ENCODE measurements at places on chromosomes 11 and 22. TPM values are rescaled to one million over a fixed set of nuclear protein-coding genes. Genes with fewer than 3 reads are reported as not detected.

Gene KDM4E
- not detected for total RNA-seq

Gene LDHA
- total RNA-seq, result 223 TPM

Gene LUZP2
- not detected for total RNA-seq

Gene MOGAT2
- total RNA-seq, result not detected

Gene GAL3ST3
- 0.58 TPM for total RNA-seq

Gene GGTLC2
- not detected for total RNA-seq

Gene GLYAT
- total RNA-seq, result 0.18 TPM

Gene OR9G4
- not detected for total RNA-seq

Gene RGL4
- total RNA-seq, result 0.95 TPM

GRCh38 chr11:47572715-47573255, 6.0 kb downstream of the KBTBD4 start:
- H3K36me3 ChIP-seq, result no peaks in the 10 kb centered on the region
- no peak overlapping the region for H3K27ac ChIP-seq
- no peak for DNase-seq
- H3K4me1 ChIP-seq, result peaks cover 4% of the 10 kb centered on the region
- H3K4me3 ChIP-seq, result no peak overlapping the region
- no peaks in the 10 kb centered on the region for H3K27me3 ChIP-seq

DNA sequence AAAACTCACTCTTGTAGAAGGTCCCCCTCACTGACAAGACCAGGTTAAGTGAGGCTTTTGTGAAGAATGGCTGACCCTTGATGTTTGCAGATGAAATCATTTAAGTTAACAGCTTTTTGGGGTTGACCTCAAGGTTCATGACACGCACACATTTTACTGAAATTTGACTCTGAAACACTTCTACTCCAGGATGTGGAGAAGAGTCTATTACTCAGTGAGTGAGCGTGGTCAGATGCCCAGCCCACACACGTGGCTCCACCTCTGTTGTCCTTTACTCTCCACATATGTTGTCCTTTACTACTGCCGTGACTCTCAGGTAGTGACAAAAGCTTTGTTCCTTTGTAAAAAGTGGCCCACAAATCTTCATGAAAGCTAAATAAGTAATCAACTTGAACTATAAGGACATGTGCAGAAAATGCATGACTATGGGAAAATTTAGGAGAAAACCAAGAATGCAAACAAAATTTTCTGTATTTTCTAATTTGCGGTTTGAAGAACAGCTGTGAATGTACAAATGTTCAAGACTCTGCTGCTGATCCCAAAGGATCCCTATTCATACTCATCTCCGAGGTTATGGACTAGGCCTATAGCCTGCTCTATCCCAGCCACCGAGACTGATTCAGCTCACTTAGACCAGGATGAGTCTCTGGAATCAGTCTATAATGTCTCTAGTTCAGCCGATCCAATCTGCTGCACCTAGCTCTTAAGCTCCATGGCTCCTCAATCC, 22.4 kb downstream of the XRRA1 start:
- peaks cover under 1% of the 10 kb centered on the region for H3K36me3 ChIP-seq
- no peak overlapping the region for H3K27ac ChIP-seq
- no peaks in the 10 kb centered on the region for H3K4me1 ChIP-seq
- no peaks in the 10 kb centered on the region for H3K27me3 ChIP-seq
- DNase-seq, result no peak

DNA sequence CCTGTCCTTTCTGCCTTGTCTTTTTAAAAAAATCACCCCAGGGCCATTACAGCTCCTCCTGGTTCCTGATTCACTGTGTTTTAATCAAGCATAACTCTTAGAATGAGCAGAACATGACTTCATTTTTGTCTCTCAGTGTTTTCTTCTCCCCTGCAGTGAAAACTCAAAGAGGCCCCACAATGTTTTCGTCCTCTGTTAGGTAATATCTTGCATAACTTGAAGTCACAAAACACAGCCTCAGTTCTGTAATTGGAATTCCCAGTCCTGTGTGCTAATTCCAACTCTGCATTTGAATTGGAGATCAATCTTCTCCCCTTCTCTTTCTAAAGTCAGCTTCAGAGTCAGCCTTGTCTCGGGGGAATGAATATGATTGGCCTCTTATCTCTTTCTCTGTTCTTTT, 186.5 kb upstream of the NAV2 start:
- H3K4me3 ChIP-seq, result no peak overlapping the region
- H3K27ac ChIP-seq, result no peak overlapping the region
- DNase-seq, result no peak
- H3K36me3 ChIP-seq, result no peaks in the 10 kb centered on the region
- H3K27me3 ChIP-seq, result no peaks in the 10 kb centered on the region
- H3K4me1 ChIP-seq, result peaks cover 4% of the 10 kb centered on the region

GRCh38 chr22:44783091-44783490, 30.7 kb downstream of the ARHGAP8 start:
- no peak for DNase-seq
- no peaks in the 10 kb centered on the region for H3K27me3 ChIP-seq
- H3K27ac ChIP-seq, result no peak overlapping the region
- no peaks in the 10 kb centered on the region for H3K4me1 ChIP-seq

GRCh38 chr11:1732418-1733008, 17.9 kb downstream of the IFITM10 start:
- no peak for DNase-seq
- H3K4me1 ChIP-seq, result no peaks in the 10 kb centered on the region
- no peak overlapping the region for H3K4me3 ChIP-seq
- no peaks in the 10 kb centered on the region for H3K36me3 ChIP-seq
- no peaks in the 10 kb centered on the region for H3K27me3 ChIP-seq

DNA sequence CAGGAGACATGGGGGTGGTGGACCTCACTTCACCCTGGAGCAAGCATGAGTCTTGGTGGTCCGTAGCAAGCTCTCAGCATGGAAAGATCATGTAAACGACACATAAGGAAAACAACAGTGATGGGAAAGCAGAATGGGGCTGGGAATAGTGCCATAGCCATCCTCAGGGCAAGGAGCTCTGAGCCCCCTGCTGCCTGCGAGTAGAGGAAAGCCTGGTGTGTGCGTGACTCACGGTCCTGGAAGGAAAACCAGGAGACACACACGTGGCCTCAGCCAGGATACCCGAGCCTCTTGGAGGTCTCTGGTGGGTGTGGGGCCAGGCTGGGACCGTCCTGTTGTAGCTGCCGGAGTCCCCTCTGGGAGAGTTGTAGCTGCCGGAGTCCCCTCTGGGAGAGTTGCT, 12.4 kb downstream of the SHANK3 start:
- DNase-seq, result no peak
- no peaks in the 10 kb centered on the region for H3K27me3 ChIP-seq
- no peak overlapping the region for H3K4me3 ChIP-seq
- H3K36me3 ChIP-seq, result no peaks in the 10 kb centered on the region
- H3K4me1 ChIP-seq, result no peaks in the 10 kb centered on the region

- H3K36me3 ChIP-seq, result no peaks in the 10 kb centered on the region
- H3K4me1 ChIP-seq, result peaks cover 4% of the 10 kb centered on the region
- H3K4me3 ChIP-seq, result no peak overlapping the region
- H3K27me3 ChIP-seq, result no peaks in the 10 kb centered on the region
- no peak overlapping the region for H3K27ac ChIP-seq
Observed at GRCh38 chr11:19774817-19775580, 62.4 kb downstream of the NAV2 start.

GRCh38 chr11:100354736-100355135, 332.4 kb upstream of the ARHGAP42 start:
- no peak overlapping the region for H3K27ac ChIP-seq
- no peak overlapping the region for H3K4me3 ChIP-seq
- no peaks in the 10 kb centered on the region for H3K36me3 ChIP-seq
- H3K4me1 ChIP-seq, result no peaks in the 10 kb centered on the region
- H3K27me3 ChIP-seq, result no peaks in the 10 kb centered on the region
- DNase-seq, result no peak

DNA sequence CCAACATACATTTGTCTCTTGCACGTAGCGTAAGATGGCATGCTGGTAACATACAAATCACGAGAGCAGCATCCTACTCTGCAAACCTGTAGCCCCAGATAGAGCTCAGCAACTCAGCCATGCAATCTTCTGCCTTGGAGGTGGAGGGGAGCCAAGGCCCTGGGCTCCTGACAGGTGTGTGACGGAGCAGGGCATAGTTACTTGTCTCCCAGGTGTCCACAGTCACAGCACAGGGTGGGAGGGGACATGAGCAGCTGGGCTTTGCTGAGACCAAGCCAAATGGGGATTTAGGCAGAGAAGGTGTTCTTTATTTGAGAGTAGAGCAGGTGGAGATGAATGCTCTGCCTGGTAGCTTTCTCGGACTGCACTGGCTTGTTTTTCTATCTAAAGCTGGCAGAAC, 111.7 kb downstream of the TEAD1 start:
- no peak overlapping the region for H3K4me3 ChIP-seq
- H3K27me3 ChIP-seq, result no peaks in the 10 kb centered on the region
- peak overlapping the region; percentile 37 for H3K27ac ChIP-seq

DNA sequence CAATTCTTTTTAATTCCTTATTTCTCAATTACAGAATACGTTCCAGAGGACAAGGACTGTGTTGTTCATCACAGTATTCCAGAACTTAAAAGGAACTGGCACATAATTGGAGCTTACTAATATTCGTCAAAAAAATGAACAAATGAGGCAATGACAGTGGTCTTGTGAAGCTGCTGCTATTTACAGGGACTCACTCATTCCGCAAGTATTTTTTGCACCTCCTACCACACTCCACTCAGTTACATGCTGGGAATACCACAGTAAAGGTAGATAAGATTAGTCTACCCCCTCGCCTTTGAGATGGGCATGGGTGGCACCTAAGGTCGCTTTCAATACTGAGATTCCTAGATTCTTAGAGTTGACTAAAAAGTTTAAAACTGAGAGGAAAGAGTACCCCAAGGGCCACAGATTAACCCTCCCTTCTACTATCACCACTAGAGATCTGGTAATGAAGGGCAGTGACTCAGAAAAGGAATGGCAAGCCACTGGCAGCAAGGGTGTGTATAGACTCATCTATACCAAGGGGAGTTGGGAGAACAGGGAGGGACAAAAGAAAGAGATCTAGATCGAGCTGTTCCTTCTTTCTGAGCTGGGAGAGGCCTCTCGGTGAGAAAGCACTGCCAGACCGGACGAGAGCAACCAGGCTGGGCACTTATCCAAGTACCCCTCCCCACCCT, 85.0 kb downstream of the RPL27A start:
- no peaks in the 10 kb centered on the region for H3K27me3 ChIP-seq
- H3K4me1 ChIP-seq, result peaks cover 16% of the 10 kb centered on the region
- no peak for DNase-seq
- H3K4me3 ChIP-seq, result no peak overlapping the region
- no peak overlapping the region for H3K27ac ChIP-seq
- H3K36me3 ChIP-seq, result no peaks in the 10 kb centered on the region

- no peaks in the 10 kb centered on the region for H3K4me1 ChIP-seq
- H3K27me3 ChIP-seq, result no peaks in the 10 kb centered on the region
- H3K27ac ChIP-seq, result no peak overlapping the region
- H3K4me3 ChIP-seq, result no peak overlapping the region
- DNase-seq, result peak; percentile 28
Observed at GRCh38 chr22:44309137-44309536, 3.6 kb downstream of the SHISAL1 start.

DNA sequence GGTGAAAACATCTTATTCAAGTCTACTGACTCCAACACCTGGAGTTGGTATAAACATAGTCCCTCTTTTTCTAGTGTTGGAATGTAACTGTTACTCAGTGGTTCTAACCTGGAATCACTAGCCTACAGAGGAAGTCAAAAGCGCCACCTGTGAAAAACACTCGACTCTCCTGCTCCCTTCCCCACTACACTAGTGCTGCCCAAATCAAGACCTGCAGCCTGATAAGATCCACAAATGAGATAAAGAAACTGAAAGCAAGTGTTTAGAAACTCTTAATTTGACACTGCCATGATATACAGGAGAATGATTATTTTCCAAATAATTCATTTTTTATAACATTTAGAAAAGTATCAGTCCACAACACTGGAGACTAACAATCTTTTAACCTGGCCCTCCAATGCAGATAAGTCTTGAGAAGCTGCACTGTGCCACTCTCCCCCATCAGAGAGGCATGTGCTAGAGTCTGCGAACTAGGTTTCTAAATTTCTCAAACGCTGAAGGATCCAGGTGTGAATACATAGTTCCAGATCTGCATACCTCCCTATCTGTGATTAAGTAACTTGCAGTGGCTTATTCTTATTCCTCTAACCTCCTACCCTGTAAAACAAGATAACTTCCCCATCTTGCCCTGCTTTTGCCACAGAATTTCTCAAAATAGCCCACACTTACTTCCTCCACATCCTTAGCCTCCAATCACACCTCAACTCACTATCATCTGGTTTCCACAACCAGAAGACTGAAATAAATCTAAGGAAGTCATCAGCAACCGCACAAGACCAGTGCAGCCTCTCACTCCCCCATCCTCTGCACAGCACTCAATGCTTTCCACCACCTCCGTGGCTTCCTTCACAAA, 88.1 kb downstream of the RRAS2 start:
- H3K36me3 ChIP-seq, result no peaks in the 10 kb centered on the region
- no peaks in the 10 kb centered on the region for H3K4me1 ChIP-seq
- H3K27me3 ChIP-seq, result no peaks in the 10 kb centered on the region
- H3K27ac ChIP-seq, result no peak overlapping the region
- no peak overlapping the region for H3K4me3 ChIP-seq

DNA sequence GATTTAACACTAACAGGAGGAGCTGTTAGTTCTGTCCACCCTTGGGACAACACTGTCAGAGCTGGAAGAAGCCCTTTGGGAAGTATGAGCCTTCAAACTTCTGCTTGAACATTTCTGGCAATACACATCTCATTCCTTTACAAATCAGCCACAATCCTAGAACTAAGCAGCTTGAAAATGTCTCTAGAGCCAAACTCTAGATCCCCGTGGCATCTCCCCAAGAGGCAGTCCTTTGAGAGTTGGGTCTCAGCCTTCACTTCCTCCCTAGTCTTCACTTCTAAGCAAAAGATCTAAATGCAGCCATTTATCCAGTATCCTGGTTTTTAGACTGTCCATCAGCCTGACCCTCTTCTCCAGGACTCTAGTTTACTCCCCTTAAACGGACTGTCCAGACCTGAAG, 26.9 kb downstream of the ARFGAP2 start:
- no peak overlapping the region for H3K4me3 ChIP-seq
- no peaks in the 10 kb centered on the region for H3K27me3 ChIP-seq
- peak overlapping the region; percentile 71 for H3K27ac ChIP-seq
- no peak for DNase-seq
- no peaks in the 10 kb centered on the region for H3K36me3 ChIP-seq

DNA sequence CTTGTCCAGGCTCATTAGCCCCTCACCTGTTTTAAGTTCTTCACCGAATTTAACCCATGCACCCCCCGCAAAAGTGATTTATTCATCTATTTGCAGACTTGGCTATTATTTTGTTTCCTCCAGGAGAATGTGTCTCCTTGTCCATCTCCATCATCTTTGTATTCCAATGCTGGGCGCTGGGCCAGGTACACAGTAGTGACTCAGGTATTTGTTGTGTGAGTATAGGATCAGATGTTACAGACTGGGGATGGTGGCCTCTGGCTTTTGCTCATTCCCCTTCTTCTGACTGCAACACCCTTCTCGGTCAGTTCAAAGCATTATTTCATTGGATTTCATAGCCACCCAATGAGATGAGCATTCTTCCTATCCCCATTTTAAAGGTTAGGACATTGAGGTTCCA, 408.2 kb downstream of the MN1 start:
- H3K4me3 ChIP-seq, result no peak overlapping the region
- no peaks in the 10 kb centered on the region for H3K27me3 ChIP-seq
- H3K4me1 ChIP-seq, result no peaks in the 10 kb centered on the region
- DNase-seq, result no peak
- H3K27ac ChIP-seq, result no peak overlapping the region
- no peaks in the 10 kb centered on the region for H3K36me3 ChIP-seq

All from pancreas (tissue), 10 donors.